ENCODE measurements at places on chromosomes 6 and 20.

GRCh38 chr6:30963641-30964040 is 19.9 kb upstream of the MUC21 start:
- DNase-seq = no peak

GRCh38 chr6:83042467-83043053 is 23.1 kb downstream of the UBE3D start:
- DNase-seq = no peak

DNA sequence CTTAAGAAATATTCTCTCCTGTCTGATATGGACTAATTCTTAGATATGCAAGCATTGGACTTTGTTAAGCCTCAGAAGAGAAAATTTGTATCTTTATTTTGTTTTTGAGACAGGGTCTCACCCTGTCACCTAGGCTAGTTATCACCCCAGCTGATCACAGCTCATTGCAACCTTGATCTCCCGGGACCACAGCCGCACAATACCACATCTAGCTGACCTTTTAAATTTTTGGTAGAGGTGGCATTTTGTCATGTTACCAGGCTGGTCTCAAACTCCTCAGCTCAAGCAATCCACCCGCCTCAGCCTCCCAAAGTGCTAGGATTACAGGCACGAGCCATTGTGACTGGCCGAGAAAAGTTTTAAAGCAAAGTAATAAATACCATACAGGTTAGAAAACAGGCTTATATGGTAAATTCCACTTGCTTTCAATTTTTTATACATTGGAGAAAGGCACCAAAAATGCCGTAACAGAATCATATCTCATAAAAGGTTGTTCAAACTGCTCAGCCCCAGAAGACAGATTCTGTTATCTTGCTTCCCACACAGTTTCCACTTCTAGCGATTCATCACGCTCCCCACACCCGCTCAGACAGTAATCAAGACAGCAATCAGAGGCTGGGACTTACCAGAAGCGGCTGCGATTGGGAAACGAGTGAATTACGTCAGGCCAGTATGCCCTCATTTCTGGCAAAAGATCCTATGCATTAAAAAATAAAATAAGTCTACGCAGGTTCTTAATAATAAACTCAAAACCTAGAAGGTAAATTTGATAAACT is 13.8 kb downstream of the RNASET2 start:
- DNase-seq = peak; percentile 61

- peak; percentile 38 for DNase-seq
Observed at GRCh38 chr6:138692058-138692977, 81.3 kb upstream of the CCDC28A start.

GRCh38 chr6:160714731-160715316 is 12.8 kb downstream of the PLG start:
- no peak for DNase-seq

GRCh38 chr6:150537491-150537890 is 62.2 kb upstream of the PLEKHG1 start:
- DNase-seq = no peak

DNA sequence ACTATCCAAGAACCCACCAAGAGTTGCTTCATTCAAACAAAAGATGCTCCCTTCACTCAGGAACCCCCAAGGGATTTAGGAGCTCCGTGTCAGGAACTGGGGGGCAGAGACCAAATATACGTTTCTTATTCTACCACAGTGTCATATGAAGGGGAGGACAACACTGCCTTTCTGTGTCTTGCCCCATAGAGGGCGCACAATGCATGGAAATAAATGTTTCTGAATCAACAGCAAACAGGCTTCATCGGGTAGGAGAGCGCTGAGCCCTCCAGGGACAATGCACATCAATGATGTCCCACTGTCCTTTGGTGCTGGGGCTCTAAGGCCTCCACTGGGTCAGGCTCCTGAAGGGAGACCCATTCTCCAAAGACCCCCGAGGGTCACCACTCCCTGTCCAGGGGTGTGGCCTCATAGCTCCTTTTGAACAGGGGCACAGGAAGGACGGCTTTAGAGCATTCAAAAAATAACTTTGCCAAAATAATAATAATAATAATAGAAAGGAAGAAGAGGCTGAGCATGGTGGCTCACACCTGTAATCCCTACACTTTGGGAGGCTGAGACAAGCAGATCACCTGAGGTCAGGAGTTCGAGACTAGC is 31.1 kb downstream of the PLG start:
- peak; percentile 48 for DNase-seq

DNA sequence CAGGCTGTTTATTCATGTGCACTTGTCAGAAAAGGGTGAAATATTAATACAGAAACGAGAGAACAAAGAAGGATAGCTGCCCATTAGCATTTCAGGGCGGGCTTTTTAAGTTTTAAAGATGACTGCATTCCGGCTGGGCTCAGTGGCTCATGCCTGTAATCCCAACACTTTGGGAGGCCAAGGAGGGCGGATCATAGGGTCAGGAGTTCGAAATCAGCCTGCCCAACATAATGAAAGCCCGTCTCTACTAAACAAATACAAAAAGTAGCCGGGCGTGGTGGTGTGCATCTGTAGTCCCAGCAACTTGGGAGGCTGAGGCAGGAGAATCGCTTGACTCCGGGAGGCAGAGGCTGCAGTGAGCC is 130.5 kb downstream of the HFE start:
- no peak for DNase-seq

DNA sequence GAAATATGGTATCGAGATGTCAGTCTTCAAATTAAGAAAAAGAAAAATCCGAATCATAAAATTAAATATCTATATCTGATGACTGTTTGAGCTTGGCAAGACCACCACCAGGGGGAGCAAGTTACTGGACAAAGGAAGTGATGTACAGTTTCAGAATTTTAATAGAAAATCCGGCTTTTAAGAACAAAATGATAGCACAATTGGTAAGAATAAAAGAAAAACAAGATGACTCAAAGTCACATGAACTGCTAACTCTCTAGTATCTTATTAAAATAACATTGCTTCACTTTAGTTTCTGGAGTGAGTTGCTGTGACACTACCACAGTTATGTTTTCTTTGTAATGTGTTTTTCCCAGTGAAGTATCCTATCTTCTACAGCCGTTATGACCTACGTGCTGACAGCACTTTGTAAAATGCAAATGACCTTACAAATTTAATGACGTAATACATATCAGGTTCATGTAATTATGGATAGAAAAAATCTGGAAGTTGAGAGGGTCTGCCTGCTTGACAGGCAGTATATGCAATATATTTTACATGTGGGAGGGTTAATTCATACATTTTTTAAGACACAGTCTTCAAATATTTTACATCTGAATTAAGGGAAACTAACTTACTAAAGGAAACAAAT is 405.3 kb upstream of the HS3ST5 start:
- no peak for DNase-seq

GRCh38 chr6:160218810-160219209 is 39.8 kb downstream of the SLC22A2 start:
- DNase-seq = no peak

GRCh38 chr20:53609491-53610445 is 16.1 kb upstream of the ZNF217 start:
- peak; percentile 76 for DNase-seq

- no peak for DNase-seq
Observed at GRCh38 chr6:127891731-127892326, 9.0 kb downstream of the THEMIS start.

DNA sequence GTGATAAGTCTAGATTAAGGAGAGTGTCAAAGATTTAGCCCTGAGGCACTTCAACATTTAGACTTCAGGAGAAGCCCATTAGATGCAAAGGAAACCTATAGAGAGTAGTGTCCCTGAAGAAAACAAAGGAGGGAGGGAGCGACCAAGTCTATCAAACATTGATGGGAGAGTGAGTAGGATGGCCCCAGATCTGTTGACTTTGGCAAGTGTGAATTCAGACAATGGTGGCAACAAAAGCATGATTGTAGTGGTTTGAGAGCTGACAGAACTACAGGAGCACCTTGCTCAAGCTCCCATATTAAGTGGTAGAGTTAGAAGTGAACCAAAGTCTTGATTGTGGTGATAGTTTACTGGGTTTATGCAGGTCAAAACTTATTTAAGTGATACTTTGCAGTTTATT is 979 bp upstream of the ABCF1 start:
- DNase-seq = no peak

- DNase-seq = no peak
Observed at GRCh38 chr20:31565699-31566318, 39.3 kb upstream of the ID1 start.

- no peak for DNase-seq
Observed at GRCh38 chr6:34992376-34992775, 103.3 kb downstream of the ANKS1A start.

- DNase-seq = no peak
Observed at GRCh38 chr6:4405621-4406212, 270.3 kb upstream of the ECI2 start.

DNA sequence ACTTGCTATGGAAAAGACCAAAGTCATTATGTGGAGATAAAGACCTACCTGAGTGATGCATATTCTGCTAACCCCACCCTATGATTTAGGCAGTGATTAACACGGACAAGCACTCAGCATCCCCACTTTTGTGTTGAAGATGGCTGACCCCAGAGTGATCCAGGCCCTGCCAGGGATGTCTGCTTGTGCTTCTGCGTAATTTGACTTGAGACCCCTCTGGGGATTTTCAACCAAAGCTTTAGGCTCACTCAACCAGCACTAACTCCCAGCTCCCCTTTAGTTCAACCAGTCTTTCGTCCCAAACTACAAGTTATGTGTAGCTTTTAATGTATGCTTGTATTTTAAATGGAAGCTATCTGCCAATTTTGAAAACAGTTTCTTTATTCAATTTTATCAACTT is 538.0 kb upstream of the ID4 start:
- DNase-seq = no peak

DNA sequence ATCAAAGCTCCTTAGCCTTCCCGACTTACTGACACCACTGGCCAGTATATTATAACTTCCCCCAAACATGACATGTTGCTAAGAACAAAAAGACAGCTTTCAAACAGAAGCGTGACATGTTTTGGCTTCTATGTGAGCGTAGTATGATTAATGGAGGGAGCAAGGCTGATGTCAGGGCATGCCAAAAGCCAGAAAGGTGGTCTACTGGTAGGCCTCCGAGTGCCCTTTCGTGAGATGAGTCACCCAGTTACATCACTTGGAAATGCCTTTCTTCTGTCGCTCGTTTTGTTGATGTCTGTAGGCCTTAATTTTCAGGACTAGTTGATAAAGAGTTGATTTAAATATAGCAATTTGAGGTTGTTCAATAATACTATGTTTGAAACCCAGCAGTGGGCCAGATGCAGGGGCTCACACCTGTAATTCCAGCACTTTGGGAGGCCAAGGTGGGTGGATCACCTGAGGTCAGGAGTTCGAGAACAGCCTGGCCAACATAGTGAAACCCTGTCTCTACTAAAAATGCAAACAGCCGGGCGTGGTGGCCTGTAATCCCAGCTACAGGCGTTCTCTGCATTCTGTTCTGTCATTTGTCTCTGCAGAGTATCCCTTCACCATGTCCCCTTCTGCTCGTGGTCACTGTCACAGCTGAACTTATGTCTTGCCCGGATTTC is 53.3 kb downstream of the CNKSR3 start:
- no peak for DNase-seq

- no peak for DNase-seq
Observed at GRCh38 chr6:123771126-123771525, 32.5 kb upstream of the NKAIN2 start.

GRCh38 chr20:38589351-38589750 is 8.4 kb downstream of the ADIG start:
- no peak for DNase-seq

DNA sequence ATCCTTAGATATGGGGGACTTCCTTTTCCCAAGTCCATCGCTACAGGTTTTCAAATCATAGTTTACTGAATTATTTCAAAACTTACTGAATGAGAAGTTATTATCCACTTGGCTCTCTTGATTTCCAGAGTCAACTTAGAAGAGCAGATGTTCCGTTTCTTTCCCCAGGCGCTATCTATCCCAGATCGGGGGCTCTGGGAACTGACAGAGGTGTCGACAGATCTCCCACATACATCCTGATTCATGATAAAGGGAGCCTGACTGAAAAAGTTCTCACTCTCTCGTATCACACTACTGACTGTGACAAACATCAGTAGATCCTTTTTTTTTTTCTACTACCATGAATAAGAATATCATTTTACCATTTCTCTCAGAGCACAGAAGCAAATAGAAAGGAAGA is 654.8 kb downstream of the RNF144B start:
- no peak for DNase-seq

DNA sequence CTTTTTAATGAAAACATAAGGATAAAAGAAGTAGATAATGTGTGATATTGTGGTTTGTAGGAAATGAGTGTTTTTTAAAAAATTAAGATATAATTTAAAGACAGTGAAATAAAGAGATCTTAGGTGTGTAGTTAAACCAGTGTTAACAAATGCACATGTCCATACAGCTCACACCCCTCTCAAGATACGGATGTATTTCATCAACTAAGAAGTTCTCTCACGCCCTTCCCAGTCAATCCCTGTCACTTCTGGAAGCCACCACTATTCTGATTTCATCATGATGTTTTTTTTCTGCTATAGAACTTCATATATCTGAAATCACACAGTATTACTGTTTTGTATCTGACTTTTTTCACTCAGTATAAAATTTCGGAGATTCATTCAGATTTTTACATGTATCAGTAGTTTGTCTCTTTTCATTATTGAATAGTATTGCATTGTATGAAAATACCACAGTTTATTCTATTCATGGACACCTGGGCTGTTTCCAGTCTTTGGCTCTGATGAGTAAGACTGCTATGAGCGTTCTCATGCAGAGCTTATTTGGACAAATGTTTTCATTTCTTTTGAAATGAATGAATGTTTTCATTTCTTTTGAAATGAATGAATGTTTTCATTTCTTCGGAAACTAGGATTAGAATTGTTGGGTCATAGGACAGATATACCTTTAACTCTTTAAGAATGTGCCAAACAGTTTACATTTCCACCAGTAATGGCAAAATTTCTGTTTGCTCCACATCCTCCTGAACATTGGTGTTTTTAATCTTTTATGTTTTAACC is 49.7 kb upstream of the ELOVL5 start:
- DNase-seq = no peak

DNA sequence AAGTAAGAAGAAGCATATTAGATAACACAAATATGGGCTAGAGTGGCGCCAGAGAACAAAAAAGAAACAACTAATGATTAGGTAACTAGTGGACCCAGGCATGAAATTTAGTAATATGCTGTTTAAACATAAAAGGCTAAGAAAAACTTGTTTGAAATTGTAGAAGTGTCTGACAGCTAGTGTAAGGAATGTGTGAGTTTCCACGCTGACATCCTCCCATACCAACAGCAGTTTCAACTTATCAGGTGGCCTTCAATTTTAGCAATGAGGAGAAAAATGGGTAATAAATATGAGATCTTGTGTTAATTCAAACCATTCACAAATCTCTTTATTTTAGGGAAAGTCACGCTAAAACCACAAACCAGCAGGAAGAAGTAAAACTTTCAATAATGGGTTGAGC is 440.2 kb upstream of the FLRT3 start:
- DNase-seq = no peak

GRCh38 chr20:43842126-43843020 is 72.3 kb upstream of the TOX2 start:
- DNase-seq = no peak

- no peak for DNase-seq
Observed at GRCh38 chr6:79134699-79135474, 56.8 kb upstream of the PHIP start.

GRCh38 chr6:22320750-22321149 is 23.9 kb upstream of the PRL start:
- DNase-seq = no peak
